ENCODE measurements at places on chromosomes 5 and 9.

GRCh38 chr5:15353086-15353645 lies 146.8 kb upstream of the FBXL7 start:
- no peak for DNase-seq

- peak; percentile 22 for DNase-seq
These were observed 397.6 kb downstream of the SEMA5A start for GRCh38 chr5:9148242-9148641.

GRCh38 chr5:133867341-133867740 lies 101.1 kb downstream of the C5orf15 start:
- no peak for DNase-seq

- DNase-seq: no peak
These were observed 141.5 kb upstream of the FSTL4 start for GRCh38 chr5:133753856-133754255.

DNA sequence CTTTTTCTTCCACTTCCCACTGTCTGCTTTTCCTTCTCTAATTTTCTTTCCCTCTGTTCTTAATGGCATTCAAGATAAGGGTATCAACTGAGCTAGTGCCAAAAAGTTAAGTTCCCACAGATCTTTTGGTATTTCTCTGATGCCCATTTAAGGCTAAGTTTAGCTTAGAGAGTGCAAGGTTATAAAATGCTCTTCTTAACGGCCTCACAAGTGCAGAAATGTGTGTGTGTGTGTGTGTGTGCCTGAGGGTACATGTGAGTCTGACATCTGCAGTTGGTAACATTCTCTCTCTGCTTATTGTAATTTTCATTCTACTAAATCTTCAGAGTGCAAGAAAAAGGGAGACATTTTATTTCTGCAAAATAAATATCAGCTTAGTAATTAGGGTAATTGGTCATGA lies 24.2 kb downstream of the FBN2 start:
- peak; percentile 19 for DNase-seq

DNA sequence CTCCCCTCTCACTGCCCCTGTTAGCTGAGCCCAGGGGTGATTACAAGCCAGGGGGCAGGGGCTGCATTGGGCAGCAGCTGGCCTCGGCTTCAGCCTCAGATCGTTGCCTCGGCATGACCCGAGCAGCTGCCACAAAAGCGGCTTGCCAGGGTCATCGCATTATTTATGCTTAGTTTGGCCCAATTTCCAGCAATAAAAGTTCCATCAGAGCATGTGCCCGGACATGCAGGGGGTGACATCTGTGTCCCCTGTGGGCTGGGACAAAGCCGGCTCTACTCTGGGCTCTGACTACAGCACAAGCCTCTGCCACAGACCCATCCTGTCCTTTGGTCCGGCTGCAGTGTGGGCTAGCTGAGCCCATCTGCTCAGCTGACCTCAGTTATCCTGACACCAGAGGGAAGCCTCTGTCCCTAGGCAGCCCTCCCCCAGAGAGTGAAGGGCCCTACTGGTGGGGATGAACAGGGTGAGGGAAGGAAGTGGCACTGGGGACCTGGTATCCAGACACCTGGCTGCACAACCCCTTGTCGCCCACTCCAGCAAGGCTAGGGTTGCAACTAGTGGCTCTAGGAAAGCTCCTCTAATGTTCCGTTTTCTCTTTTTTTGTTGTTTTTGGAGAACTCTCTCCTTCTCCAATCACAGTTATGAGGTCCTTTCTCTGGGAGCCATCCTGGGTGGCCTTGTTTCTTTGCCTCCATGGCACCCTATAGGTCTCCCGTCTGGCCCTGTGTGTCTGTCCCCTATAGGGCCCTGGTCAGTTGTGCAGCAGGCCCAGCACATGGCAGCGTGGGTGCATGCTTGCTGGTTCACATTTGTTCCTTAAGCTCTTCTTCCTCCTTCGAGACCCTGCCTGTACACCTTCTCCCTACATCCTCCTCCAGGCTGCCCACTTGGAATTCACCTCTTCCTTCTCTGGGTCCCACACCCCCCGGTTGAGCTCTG lies 13.3 kb upstream of the GADD45G start:
- no peak for DNase-seq

GRCh38 chr5:3080366-3080765 lies 328.9 kb upstream of the IRX2 start:
- DNase-seq: no peak

GRCh38 chr5:104018299-104018698 lies 455.7 kb upstream of the NUDT12 start:
- DNase-seq: peak; percentile 11

GRCh38 chr5:137141779-137142178 lies 357.3 kb downstream of the SPOCK1 start:
- DNase-seq: no peak

Measured in fibroblast of lung (primary cell).